ENCODE measurements at places on chromosomes 5 and 9. TPM values are rescaled to one million over a fixed set of nuclear protein-coding genes. Genes with fewer than 3 reads are reported as not detected.

- DNase-seq: no peak
Observed at GRCh38 chr9:121494192-121494591, 5.5 kb downstream of the GGTA1 start.

DNA sequence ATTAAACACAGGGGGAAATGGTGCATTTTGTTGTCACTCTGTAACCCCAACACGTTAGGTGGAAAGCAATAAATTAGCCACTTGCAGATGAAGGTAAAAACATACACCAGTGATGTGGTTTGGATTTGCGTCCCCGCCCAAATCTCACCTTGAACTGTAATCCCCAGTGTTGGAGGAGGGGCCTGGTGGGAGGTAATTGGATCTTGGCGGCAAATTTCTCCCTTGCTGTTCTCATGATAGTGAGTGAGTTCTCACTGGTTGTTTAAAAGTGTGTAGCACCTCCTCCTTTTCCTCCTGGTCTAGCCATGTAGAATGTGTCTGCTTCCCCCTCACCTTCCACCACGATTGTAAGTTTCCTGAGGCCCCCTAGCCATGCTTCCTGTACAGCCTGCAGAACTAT, 17.2 kb downstream of the EPB41L4A start:
- no peak for DNase-seq

- DNase-seq: no peak
Observed at GRCh38 chr5:9376363-9377117, 169.3 kb downstream of the SEMA5A start.

ZNF300 gene
- total RNA-seq: 0.05 TPM

DNA sequence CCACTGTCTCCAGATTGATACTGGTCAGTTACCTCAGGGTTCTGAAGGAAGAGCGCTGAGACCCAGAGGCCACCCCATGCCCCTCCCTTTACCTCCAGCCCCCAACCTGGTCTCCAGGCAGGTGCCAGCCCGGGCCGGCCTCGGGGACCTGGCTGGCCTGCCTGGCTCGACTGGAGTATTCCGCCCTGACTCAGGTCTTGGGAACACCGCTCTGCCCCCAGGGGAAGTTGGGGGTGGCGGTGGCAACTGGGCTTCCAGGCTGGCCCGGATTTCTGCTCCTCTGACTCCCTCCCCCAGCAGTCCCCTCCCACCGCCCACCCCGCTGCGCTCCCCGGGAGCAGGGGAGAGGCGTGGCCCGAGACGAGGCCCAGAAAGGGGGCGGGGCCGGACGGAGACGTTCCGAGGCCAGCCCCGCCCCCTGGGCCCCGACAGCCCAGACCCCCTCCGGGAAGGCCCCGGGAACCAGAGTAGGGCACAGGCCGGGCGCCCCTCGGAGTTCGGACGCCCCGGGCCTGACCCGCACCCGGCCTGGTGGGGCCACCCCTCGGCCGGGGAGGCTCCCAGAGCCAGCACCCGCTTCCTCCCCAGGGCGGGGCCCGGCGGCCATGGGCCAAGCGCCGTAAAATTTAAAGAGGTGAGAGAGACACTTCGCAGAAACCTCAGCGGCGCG, 82.5 kb upstream of the ZBTB43 start:
- DNase-seq: no peak

SPINK4 gene
- total RNA-seq: not detected

DNA sequence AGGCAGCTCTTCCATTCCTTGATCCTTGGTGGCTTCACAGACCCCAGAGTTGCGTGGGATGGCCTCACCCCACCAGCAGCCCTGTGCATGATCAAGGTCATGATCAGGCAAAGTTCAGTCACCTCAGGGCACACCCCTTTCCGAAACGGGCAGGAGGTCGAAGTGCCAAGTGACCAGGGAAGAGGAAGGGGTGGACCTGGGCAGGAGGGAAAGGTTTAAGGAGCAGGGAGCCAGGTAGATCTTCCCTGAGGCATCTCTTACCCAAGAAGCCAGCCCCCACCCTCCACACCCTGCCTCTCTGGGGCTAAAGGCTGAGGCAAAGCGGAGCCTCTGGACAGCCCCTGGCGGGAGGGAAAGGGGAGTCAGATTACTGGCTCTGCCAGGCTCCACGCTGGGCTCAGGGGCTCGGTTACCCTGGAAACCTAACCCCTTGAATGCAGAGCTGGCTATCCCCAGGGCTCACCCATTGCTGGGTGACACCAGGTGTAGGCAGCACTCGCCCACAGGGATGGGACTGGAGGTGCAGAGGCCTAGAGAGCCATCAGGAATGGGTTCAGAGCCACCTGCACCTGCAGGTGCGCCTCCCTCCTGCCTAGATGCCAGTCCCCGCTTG, 3.6 kb downstream of the MGAT4B start:
- DNase-seq: no peak

C5orf34 gene
- 6.3 TPM for total RNA-seq

SVEP1 gene
- total RNA-seq: 0.05 TPM

DNA sequence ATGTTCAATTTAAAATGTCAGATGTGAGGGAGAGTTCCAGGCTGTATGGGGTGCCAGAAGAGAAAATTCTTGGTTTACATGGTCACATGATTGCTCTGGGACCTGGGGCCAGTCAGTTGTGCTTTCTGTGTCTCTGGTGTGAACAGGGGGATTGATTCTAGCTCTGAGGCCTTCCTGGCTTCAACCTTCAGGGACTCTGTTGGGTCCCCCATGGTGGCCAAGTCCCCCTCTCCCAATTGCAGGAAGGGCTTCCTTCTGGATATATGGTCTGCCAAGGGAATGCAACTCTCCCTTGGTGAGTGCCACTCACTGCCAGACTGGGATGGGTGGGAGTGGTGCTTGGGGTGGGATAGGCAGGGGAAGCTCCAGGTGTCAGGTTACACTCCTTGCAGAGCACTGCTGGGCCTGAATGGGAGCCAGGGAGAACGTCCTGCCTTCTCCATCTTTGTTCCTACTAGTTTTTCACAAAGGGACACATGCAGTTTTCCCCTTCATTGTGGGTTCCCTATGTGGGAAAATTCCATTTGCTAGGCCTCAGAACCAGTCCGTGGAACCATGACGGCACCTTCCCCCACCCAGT, 153.2 kb downstream of the MELK start:
- DNase-seq: no peak

UBE2QL1 gene
- not detected for total RNA-seq

DNA sequence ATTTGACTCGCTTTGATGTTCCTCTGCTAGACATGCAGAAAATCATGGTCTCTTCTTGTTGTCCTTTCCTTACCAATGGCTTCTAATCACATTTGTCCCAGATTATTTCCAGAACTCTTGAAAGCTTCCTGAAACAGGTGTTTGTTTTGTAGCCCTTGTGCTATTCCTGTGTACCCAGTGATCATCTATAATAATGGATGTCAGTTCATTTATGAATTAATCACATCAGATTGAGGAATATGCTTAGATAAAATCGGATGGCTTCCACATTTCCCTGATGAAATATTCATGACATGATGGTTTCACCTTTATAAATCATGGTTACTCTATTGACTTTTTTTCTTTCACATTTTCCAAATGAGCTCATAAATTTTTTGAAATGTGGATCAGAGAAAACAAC, 359.0 kb upstream of the DMAC1 start:
- no peak for DNase-seq

GRCh38 chr5:62083247-62083646, 222.8 kb upstream of the KIF2A start:
- DNase-seq: no peak

PKD2L2 gene
- not detected for total RNA-seq

SEC61B gene
- 90.4 TPM for total RNA-seq

TMEM232 gene
- total RNA-seq: 0.21 TPM

GFI1B gene
- total RNA-seq: 0.08 TPM

DNA sequence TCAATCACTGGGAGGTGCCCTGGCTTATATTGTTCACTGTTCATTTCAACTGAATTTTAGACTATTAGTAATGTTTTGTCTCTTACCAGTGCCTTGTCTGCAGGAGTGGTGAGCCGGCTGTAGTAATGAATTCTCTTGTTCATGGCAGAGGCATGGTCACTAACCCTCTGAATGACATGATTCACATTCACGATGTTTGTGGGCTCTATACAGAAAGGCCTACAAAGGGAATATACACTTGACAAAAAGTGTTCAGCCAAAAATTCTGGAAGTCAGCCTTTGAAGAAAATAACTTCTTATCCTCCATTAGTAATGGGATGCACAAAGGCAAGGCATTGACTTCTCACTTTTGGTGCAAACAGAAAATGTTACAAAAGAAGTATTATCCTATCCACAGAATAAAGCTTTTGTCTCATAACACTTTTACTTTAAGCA, 39.6 kb downstream of the SLC38A9 start:
- no peak for DNase-seq

GTF2H2C gene
- 46.3 TPM for total RNA-seq

DNA sequence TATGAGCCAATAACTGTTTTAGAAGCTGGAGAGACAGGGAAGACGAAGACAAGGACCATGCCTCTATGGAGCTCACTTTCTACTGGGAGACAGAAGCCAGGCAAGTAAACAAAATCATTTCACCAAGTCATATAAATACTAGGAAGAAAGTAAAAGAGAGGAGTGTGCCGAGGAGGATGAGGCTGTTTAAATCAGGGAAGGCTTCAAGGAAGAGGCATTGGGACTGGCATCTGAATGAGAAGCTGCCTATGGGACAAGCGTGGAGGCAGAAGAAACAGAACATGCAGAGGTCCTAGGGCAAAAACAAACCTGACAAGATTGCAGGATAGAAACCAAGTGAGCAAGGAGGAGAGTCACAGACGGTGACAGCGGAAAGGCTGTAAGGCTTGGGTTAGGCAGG, 68.1 kb upstream of the CPLX2 start:
- no peak for DNase-seq

DNA sequence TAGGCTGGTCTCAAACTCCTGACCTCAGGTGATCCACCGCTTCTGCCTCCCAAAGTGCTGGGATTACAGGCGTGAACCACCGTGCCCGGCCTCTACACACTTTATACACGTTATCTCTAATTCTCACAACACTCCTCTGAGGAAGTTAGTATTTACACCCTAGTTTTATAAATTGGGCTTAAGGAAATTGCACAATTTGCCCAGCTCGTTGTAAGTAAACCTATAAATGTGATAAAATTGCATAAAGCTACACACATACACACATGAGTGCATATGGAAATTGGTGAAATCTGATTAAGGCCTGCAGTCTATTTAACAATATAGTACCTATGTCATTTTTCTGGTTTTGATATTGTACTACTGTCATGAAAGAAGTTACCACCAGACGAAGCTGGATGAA, 4.4 kb upstream of the SLC4A9 start:
- no peak for DNase-seq
